ENCODE measurements at places on chromosomes 16 and 17. TPM values are rescaled to one million over a fixed set of nuclear protein-coding genes. Genes with fewer than 3 reads are reported as not detected.

GRCh38 chr16:2238150-2238837 is 2.0 kb downstream of the DNASE1L2 start:
- peak; percentile 42 for DNase-seq

- no peak for DNase-seq
These were observed 1.9 kb downstream of the SLC13A2 start for GRCh38 chr17:28475151-28475900.

- DNase-seq = no peak
These were observed 20.9 kb downstream of the ENGASE start for GRCh38 chr17:79095345-79096055.

GRCh38 chr16:29927070-29927905 is 1.3 kb upstream of the KCTD13 start:
- no peak for DNase-seq

GRCh38 chr16:15729152-15729551 is 79.1 kb downstream of the NDE1 start:
- no peak for DNase-seq

DNA sequence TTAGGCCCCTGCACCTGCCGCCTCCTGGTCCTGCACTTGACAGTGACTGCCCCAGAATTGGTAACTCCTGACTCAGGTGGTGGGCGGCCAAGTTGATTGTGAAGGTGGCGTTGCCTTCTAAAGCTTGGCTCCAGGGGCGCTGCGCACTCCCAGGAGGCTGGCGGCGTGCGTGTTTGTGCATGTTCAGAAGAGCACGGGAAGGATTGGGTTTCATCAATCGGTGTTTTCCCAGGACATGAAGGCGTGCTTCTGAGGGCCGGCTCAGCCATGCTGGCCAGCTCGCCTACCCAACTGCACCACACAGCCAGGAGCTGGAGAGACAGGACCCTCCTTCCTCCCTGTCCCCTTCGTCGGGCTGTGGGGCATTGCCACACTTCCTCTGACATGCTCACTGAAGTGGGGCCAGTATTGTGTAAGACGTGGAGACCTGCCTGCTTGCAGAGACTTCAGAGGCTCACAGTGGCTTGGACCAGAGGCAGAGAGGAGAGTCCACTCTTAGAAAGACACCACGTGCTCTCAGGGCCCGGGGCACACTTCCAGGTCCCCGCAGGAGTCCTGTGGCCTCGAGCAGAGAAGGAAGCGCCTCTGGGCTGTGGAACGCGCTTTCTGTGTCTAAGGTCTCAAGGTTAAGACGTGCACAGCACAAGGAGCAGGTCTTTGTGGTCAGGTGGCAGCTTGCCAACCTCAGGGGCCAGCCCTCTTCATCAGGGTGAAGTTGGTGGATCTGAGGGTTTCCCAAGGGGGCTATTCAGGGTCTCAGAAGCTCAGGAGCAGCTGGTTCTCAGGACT is 2.8 kb downstream of the RAB40C start:
- no peak for DNase-seq

- DNase-seq = no peak
These were observed 13.2 kb upstream of the RGS9 start for GRCh38 chr17:65123757-65124675.

DNA sequence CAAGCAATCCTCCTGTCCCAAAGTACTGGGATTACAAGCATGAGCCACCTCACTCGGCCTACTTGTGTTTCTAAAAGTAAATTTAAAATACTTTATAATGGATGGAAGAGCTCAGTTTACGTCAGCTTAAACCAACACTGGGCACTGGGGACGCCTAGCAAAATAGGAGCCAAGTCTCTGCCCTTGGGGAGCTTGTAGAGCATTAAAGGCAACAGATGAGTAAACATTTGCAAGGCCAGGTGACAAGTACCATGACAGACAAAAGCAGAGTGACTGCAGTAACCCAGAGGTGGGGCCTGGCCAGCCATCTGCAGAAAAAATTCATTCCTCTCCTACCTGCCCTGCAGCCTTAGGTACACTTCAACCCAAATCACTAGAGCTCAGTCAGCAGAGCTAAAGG is 12.1 kb upstream of the NLK start:
- no peak for DNase-seq

- no peak for DNase-seq
These were observed 24.5 kb upstream of the DUSP14 start for GRCh38 chr17:37465069-37465616.

RHBDF1 gene
- 49.1 TPM for polyA plus RNA-seq

HBA2 gene
- not detected for polyA plus RNA-seq

TPSB2 gene
- polyA plus RNA-seq = not detected

TBL3 gene
- 36.7 TPM for polyA plus RNA-seq

TMEM204 gene
- polyA plus RNA-seq = 2.1 TPM

NLGN2 gene
- polyA plus RNA-seq = 29.9 TPM

Measured in SK-N-SH (cell line).